ENCODE measurements at places on chromosomes 3 and 15.
A peak's percentile ranks its signal among the peaks of the same experiment; 100 is the strongest.

DNA sequence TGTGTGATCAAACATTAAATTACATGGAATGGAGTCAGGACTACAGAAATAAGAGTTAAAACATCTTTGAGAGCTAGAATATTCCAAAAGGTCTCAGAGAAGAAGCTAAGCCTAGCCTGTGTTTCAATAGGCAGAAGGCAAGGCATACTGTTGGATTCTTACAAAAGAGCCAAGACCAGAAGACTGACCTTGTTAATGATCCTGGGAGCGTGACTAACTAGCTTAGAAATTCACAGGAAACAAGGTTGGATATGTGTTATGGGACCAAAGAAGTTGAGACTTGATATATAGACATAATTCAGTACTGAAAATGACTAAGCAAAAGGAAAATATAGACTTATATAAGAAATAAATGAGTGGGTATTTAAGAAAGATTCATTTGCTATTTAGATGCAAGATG lies 50.1 kb downstream of the FEZF2 start:
- no peak for DNase-seq

DNA sequence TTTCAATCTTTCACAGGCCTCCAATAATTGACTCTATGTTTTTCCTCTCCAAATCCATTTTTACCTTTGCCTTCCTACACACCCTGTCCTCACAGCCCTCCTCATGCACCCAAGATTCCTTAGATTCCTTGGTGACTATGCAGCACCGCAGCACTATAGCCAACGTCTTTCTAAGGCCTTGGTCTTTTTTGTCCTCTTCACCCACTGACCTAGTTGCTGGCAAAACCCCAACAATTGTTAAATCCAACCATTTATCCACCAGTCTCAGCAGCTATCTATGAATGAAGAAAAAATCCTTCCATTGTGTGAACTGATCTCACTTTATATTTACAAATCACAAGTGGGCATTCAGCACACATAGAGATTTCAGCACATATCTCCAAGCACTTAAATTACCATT lies 203.9 kb downstream of the VGLL3 start:
- DNase-seq: no peak

- DNase-seq: no peak
Measured at GRCh38 chr15:80892414-80892813, 97.2 kb downstream of the MESD start.

GRCh38 chr3:49654955-49655556 lies 19.1 kb upstream of the APEH start:
- DNase-seq: no peak

DNA sequence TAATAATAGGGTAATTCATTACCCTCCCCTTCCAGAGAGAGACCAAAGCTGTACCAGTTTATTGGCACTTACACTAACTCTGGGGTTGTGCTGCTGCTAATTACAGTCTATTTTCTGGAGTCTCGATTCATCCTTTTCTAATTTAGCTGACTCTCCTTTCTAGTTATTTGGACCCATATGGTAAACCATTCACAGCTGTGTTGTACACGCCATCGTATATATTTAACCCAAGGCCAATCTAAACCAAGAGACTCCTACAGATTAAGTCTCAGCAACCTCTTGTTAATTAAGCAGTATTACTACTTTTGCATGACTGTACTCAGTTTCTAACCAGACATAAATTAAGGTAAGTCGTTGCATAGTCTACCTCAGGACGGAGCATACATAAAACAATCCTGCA lies 22.5 kb downstream of the ANXA2 start:
- DNase-seq: no peak

DNA sequence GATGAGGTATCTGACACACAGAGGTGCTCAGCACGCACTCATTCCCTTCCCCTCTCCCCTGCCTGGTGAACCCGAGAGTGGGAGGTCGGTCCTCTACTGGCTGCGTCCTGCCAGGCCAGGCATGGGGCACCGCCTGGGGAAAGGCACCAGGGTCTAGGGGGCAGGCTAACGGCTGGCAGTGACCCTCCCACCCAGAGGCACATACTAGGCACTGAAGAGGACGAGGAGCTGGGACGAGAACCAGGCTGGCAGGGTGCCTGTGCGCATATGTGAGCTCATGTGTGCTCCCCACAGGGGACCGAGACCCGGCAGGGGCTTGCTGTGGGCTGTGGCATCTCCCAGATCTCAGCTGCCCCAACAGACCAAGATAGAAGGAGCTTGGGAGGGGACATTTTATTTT lies 86.7 kb downstream of the IQSEC1 start:
- DNase-seq: no peak

DNA sequence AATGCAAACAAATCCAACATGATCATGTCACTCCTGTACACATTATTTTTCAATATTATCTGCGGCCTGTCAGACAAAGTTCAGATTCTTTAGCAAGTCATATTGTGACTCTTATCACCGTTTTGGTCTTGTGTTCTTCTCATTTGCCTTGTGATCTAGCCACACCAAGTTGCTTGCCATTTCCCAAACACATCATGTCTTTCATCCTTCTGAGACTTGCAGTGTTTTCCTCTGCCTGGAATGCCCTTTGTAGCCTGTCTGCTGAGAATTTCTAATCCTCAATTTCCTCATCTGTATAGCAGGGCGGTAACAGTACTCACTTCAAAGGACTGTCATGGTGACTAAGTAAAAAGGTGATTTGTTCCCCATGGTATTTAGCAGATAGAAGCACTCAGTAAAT lies 135.0 kb downstream of the GREM1 start:
- no peak for DNase-seq

DNA sequence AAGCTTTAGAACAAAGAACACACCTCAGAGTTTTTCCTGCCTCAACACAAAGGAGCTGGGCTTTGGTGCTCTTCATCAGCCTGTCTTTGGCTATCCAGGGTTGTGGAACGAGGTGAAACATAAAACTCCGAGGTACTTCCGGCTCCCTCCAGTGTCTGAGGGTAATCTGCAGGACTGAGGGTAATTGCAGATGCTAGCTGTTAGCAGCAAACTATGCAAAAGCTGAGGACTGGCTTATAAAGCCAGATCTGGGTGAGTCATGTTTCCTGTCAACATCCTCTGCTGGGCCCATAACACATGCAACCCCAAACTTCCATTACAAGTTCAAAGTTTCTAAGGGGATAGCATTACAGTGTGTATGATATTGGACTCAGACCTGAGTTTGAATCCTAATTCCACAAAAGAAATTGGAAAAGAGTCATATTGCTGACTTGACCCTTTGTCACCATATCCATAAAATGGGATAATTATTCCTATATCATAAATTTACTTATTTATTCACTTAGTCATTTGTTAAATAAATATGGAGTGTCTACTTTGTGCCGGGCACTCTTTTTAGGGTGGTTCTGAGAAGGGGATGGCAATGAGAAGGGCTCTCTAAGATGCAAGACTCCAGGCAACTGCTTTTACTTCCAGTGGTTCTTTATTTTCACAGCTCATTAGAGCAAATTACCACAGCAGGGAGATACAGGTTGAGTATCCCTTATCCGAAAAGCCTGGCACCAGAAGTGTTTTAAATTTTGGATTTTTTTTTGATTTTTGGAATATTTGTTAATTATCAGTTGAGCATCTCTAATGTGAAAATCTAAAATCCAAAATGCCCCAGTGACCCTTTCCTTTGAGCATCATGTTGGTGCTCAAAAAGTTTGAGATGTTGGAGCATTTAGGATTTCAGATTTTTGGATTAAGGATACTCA lies 9.5 kb upstream of the TRIM69 start:
- DNase-seq: peak; percentile 78

GRCh38 chr3:171457607-171458061 lies 2.6 kb downstream of the TNIK start:
- no peak for DNase-seq

- no peak for DNase-seq
Measured at GRCh38 chr15:36108541-36108940, 470.9 kb upstream of the CDIN1 start.

- peak; percentile 57 for DNase-seq
Measured at GRCh38 chr3:16849229-16849628, 35.5 kb upstream of the PLCL2 start.

- DNase-seq: no peak
Measured at GRCh38 chr15:93035092-93035915, 53.7 kb downstream of the RGMA start.

GRCh38 chr15:59685737-59686297 lies 3.3 kb downstream of the BNIP2 start:
- no peak for DNase-seq

- DNase-seq: no peak
Measured at GRCh38 chr3:8164145-8164544, 337.5 kb upstream of the LMCD1 start.

DNA sequence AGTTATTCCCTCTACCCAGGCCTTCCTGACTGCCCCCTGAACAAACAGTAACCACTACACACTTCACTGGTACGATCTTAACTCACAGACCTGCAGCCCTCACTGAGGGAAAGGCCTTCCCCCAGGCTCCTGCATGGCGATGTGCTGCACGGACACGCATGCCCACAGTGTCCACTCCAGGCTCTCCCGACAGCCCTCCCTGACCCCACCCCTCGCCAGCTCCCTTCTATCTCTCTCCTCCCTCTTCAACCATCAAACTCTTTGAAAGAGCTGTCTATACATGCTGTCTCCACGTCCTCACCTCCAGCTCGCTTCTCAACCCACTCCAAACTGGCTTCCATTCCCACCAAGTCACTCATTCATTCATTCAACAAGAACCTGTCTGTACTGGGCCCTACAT lies 3.9 kb downstream of the SCN5A start:
- no peak for DNase-seq

GRCh38 chr3:123120573-123120972 lies 53.7 kb downstream of the PDIA5 start:
- DNase-seq: no peak

- DNase-seq: no peak
Measured at GRCh38 chr3:184042617-184043016, 10.2 kb upstream of the HTR3C start.

DNA sequence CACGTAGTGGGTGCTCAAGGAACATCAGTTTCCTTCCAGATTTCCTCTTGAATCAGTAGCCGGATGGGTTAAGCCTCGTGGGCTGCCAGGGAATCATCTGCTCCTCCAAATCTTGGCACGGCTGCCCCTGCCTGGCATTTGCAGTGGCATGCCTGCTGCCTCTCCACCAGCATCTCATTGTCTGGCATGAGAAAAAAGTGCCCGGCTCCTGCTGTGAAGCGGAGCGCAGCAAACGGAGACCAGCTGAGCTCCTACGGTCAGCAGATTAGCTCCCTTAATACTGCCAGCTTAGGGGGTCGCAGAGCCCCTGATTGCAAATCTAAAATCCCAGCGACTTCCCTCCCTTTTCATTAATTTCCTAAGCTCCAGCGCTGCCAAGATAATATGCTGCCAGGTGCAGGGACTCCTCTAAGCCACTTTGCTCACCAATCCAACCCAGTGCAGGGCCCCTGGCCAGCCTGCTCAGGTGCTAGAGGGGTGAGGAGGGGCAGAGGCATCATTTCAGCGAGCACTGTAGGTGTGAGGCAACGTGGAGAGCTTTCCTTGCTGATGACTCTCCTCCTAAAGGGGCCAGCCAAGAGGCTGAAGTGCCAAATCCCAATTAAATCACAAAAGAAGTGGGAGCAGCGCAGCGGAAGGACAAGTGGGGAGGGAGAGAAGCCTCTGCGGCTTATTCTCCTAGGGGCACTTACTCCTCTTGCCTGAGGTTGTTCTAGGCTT lies 49.6 kb upstream of the ST8SIA2 start:
- no peak for DNase-seq

GRCh38 chr3:123129532-123129931 lies 62.7 kb downstream of the PDIA5 start:
- DNase-seq: no peak

- DNase-seq: no peak
Measured at GRCh38 chr15:48473667-48474066, 142.4 kb downstream of the DUT start.

- no peak for DNase-seq
Measured at GRCh38 chr3:99962703-99963102, 145.0 kb downstream of the CMSS1 start.

- DNase-seq: no peak
Measured at GRCh38 chr3:25259871-25260270, 168.2 kb upstream of the RARB start.

DNA sequence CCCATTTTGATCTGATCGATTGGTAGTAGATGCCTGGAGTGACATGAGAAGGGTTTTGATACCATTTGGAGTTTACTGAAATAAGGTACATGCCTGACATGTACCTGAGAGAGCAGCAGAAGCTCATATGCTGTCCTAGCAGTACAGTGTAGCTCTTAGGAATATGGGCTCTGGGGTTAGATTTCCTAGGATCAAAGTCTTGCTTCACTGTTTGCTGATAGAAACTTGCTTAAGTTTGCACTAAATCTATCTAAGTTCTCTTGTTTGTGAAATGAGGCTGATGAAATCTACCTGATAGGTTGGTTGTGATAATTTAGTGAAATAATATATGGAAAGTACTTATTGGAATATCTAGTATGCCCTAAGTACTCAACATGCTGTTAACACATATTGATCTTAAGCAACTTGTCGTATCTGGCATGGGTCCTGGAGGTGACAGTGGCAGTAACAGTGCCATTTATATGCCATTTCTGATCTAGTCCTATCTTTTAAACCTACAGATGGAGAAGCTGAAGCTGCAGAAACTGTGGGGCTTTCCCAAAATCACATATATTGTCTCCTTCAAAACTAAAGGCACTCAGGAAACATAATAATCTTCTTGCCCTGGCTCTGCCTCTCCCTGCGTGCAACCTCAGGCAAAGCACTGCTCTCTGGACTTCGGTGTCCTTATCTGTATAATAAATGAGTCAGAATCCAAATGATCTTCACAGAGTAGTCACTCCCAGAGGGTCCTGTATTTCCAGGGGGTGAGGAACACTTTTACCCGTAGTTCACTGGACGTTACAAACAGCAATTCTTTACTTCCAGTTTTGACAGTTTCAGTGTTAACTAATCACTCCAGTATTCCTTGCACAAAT lies 223.6 kb upstream of the SETMAR start:
- no peak for DNase-seq

- no peak for DNase-seq
Measured at GRCh38 chr3:128480717-128481437, 12.1 kb downstream of the GATA2 start.

- no peak for DNase-seq
Measured at GRCh38 chr15:24761704-24762302, 86.2 kb downstream of the NPAP1 start.
